NCI-H1417 treated with DMSO at 0.1 percent for 48 hours (cell line): ENCODE measurements at places on chromosomes 6 and 20.
A peak's percentile ranks its signal among the peaks of the same experiment; 100 is the strongest.

DNA sequence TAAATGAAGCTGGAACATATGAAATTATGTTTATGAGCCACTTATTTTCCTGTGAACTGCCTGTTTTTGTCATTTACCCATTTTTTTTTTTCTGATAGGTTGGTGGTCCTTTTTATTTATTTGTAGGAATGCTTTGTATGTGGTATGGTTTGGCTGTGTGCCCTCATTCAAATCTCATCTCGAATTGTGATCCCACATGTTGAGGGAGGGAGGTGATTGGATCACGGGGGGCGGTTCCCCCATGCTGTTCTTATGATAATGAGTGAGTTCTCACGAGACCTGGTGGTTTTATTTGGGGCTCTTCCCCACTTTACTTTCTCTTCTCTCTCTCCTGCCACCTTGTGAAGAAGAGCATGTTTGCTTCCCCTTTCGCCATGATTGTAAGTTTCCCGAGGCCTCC lies 77.3 kb downstream of the CDH26 start:
- DNase-seq: no peak

- no peak for DNase-seq
These were observed 58.3 kb upstream of the IYD start for GRCh38 chr6:150310539-150310938.

- no peak for DNase-seq
These were observed 104.9 kb upstream of the TFAP2D start for GRCh38 chr6:50608421-50608820.

DNA sequence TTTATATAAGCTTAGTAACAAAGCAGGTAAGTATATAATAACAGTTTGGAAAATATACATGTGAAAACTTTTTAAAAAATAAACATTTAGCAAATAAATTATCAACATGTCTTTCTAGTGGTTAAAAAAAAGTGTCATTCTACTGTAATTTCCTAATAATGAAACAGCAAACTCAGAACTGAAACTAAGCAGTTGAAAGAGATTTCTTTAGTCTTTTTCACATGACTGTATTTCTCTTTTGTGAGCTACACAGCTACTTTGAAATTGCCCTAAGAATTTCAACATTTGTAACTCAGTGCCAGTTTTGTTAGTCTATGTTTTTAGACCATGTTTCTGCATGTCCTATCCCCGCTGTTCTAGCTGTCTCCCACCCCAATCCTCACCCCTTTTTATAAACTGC lies 28.4 kb upstream of the SDHAF4 start:
- no peak for DNase-seq

GRCh38 chr6:97702248-97702647 lies 419.2 kb upstream of the MMS22L start:
- DNase-seq: no peak

- peak; percentile 99 for DNase-seq
These were observed 78.5 kb downstream of the CBFA2T2 start for GRCh38 chr20:33568378-33568777.

GRCh38 chr6:88813045-88813444 lies 150.4 kb downstream of the RNGTT start:
- no peak for DNase-seq

DNA sequence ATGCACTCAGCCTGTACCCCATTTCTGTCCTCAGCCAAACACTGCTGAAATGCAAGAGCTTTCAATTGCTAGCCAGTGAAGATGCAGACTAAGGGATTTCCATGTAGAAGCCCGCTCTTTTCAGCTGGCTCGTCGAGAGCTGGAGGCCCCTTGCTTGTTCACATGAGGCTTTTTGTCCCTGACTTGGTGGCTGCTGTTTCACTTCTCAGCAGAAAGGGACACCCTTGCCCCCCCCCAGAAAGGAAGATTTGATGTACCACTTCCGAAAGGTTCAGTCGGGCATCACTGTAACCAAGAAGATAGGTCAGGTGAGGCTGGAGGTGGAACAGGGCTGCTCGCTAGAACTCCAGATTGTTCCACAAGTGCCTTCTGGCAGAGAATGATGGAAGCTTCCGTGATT lies 23.3 kb downstream of the PTPN1 start:
- no peak for DNase-seq

DNA sequence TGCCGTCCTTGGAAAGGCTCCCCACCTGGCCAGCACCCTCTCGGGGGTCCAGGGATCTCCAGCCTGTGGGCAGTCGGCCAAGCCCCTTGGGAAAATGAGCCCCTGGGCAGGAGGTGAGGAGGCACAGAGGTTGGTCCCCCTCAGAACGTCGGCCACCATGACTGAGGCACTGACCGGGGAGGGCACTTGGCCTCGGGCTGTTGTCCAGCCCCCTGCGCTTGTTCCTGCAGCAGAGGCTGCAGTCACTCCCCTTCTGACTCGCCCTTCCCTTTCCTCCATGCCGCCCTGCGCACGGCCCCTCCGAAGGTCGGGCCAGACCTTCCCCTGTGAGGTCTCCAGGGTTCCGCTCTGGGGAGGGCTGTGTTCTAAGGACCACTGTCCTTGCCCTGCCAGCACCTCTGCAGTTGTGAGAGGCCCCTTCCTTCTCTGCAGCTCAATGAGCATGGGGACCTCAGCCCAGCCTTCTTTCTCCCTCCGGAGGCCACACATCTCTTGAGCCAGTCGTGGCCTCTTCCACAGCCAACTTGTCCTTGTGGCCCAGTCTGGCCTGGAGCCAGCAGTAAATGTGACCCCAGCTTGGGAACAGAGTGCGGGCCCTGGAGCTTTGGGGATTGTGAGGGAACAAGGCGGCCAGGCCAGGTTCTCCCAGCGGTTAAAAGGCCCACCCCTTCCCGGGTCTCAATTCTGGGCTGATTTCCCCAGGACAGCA lies 195.5 kb downstream of the DLL1 start:
- no peak for DNase-seq

- DNase-seq: no peak
These were observed 251.3 kb upstream of the PRND start for GRCh38 chr20:4470375-4470774.

GRCh38 chr20:58040447-58041290 lies 187.8 kb downstream of the ANKRD60 start:
- no peak for DNase-seq

DNA sequence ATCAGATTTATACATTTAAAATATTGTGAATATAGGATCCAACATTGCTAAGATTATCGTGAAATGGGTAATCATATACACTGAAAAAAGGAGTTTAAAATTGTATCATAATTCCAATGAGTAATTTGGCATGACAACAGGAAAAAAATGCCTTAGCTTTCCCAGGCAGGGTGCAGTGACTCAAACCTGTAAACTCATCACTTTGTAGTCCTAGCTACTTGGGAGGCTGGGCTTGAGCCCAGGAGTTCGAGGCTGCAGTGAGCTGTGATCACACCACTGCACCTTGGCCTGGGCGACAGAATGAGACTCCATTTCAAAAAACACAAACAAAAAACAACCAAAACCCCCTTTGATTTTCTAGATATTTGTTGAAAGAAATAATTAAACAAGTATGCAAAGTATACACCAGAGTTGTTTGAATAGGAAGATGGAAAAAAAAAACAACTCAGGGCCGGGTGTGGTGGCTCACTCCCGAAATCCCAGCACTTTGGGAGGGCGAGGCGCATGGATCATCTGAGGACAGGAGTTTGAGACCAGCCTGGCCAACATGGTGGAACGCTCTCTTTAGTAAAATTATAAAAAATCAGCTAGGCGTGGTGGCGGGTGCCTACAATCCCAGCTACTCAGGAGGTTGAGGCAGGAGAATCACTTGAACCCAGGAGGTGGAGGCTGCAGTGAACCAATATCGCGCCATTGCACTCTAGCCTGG lies 98.7 kb downstream of the TRERF1 start:
- no peak for DNase-seq

- DNase-seq: no peak
These were observed 194.0 kb downstream of the EYA4 start for GRCh38 chr6:133435065-133435728.

GRCh38 chr6:157137501-157137900 lies 185.8 kb downstream of the TMEM242 start:
- no peak for DNase-seq
